ENCODE measurements at places on chromosomes 11 and 22. TPM values are rescaled to one million over a fixed set of nuclear protein-coding genes. Genes with fewer than 3 reads are reported as not detected.
A peak's percentile ranks its signal among the peaks of the same experiment; 100 is the strongest.

DNA sequence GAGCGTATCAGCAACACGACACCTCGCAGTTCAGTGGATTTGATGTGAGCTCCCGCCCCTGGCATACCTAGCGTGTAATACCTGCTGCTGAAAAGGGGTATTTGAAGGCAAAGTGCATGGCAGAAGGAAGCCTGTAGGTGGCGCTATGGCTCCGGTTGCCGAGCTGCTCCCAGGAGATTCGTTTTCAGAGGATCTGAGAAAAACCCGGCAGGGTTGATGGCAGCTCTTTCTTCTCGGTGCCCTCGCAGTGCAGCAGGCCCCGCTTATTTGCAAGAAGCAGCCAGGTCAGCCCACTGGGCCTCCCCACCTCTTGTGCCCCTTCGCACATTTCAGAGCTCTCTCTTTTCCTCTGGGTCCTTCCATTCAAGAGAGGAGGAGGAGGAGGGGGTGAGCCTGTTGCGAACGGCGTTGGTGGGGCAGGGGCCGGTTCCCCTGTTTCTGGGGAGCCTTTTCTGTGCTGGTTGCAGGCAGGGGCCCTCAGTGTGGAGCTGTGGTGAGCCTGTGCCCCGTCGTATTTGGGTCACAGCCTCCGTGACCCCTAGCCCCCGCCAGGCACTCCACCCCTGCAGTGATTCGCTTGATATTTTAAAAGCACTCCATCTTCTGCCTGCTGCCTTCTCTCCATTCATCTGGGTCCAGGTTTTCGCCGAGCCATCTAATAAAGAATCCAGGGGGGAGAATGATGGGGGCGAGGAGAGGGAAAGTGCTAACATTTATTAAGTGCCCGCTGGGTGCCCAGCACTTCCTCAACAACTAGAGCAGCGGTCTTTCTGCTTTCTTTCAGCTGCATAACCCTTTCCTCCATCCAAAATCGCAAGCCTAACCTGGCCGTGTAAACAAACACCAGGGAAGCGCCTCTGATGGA lies 85.3 kb upstream of the SYT13 start:
- DNase-seq: peak; percentile 95

DNA sequence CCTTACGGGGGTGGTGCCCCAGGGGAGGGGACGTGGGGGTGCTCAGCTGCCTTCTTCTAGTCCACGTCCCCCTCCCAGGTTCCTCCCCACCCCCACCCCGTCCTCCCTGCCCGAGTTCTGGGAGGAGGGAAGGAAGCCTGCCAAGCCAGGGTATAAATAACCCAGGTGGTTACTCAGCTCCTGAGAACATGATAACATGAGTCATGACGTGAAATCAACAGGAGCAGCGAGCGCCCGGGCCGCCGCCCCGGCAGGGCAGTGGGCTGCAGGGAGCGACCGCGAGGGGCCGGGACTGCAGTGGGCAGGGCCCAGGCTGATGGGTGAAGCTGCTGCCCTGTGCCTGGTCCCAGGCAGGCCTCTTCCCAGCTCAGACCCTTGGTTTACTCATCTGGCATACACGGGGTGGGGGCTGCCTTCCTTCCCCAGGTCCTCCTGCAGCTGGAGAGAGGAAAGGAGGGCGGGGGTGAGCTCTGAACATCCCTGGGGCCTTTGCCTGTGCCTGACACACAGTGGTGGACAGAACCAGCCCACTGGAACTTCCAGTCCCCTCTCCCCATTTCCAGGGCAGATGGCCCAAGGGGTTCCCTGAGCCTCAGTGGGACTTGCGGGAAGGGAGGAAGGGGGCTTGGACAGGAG lies 8.8 kb upstream of the PDGFB start:
- DNase-seq: no peak

Gene CCDC73
- total RNA-seq: not detected

- no peak for DNase-seq
Observed at GRCh38 chr11:133930053-133930766, 26.6 kb downstream of the IGSF9B start.

DNA sequence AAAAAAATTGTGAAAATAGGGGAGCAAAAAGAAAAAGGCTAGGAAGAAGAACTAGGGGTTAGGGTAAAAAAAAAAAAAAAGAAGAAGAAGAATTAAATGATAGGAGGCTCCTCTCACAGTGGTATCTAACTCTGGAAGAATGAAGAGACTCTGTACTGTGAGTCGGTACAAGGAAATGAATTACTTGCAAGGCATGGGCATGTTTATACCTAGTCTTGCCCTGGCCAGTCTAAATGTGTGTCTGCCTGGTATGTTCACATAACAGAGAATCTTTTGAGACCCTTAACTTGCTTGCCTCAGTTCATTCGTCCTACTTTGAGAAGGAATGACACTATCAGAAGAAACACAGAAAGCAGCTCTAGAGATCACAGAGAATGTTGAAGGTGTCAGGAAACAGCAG lies 159.6 kb downstream of the SWAP70 start:
- no peak for DNase-seq

- DNase-seq: no peak
Observed at GRCh38 chr22:46330426-46330825, 5.1 kb upstream of the TRMU start.

Gene CHRM1
- total RNA-seq: not detected

GRCh38 chr22:46977656-46978343 lies 215.3 kb downstream of the TBC1D22A start:
- DNase-seq: peak; percentile 31

- DNase-seq: no peak
Observed at GRCh38 chr22:42648368-42649245, 585 bp downstream of the CYB5R3 start.

- no peak for DNase-seq
Observed at GRCh38 chr11:113554526-113554925, 79.3 kb upstream of the DRD2 start.

Gene HMOX1
- 22.7 TPM for total RNA-seq

- no peak for DNase-seq
Observed at GRCh38 chr11:47611348-47611794, 17.2 kb upstream of the C1QTNF4 start.

DNA sequence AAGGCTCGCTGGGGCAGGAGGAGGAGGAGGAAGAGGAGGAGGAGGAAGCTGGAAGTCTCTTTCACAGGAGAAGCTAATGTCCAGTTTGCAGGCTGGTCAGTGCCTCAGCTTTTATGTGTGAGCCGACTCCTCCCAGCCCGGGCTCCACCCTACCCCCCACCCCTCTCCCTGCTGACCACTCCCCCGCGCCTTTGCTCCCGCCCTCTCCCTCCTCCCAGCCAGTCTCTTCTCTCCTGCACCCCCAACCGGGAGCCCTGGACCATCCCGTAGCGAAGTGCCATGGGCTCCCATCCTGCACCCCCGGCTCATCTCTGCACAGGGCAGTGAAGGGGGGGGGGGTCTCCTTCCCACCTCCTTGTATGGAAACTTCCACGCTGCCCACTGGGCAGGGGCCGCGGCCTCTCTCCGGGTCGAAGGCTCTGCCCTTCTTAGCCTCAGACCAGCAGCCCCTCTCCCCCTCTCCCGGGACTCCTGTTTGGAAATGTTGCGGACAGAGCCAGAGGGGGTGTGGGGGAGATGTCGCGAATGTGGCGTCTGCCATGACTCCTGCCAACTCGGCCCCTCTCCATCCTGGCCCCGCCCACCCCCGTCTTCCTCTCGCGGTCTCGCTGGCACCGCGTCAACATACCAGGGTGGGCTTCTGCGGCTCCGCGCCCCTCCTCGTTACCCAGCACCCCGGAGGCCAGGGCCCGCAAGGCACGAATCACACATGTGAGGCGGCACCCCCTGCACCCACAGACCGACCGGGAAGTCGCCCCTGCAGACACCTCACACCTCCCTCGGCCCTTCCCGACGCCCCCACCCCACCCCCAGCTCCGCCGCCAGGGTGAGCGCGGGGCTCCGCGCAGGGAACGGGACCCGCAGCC lies 1.8 kb downstream of the IGF2 start:
- DNase-seq: peak; percentile 86

GRCh38 chr22:19891317-19892256 lies 36.9 kb upstream of the GNB1L start:
- DNase-seq: peak; percentile 83

Gene CRYAB
- total RNA-seq: not detected

GRCh38 chr11:65867284-65868071 lies 5.1 kb downstream of the EFEMP2 start:
- peak; percentile 66 for DNase-seq

- DNase-seq: no peak
Observed at GRCh38 chr11:122404571-122404970, 251.0 kb upstream of the UBASH3B start.

DNA sequence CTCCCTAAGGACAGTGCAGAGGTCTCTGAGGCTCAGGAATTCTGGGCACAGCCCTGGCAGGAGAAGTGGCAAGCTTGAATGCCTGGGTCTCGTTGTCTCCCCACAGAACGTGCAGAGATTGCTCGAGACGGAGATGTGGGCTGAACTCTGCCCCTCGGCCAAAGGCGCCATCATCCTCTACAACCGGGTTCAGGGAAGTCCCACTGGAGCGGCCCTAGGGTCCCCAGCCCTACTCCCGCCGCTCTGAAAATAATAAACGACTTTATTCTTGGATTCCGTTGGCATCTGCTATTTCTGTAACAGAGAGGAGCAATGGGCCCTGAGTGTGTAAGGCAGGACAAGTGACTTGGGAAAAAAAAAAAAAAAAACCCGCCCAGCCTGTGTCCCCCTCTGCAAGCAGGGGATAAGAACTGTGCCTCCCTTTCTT lies 591 bp upstream of the DNAJC4 start:
- DNase-seq: no peak
